Uterus (tissue), 4 donors: ENCODE measurements at places on chromosomes 5 and 9. TPM values are rescaled to one million over a fixed set of nuclear protein-coding genes. Genes with fewer than 3 reads are reported as not detected.

The FRMD3 gene
- total RNA-seq, result 3.9 TPM

The FAM163B gene
- total RNA-seq, result not detected

The KCNV2 gene
- not detected for total RNA-seq

The SYK gene
- 22.2 TPM for total RNA-seq

The FOXD4L3 gene
- not detected for total RNA-seq

The SLC6A7 gene
- not detected for total RNA-seq

The PCDHB5 gene
- total RNA-seq, result 13.6 TPM

The FANCG gene
- 29.1 TPM for total RNA-seq

The GPR21 gene
- 1.5 TPM for total RNA-seq

- DNase-seq, result no peak
These were observed 86.0 kb downstream of the UHRF2 start for GRCh38 chr9:6498982-6499381.

GRCh38 chr9:30775236-30775635 lies 1609.2 kb upstream of the ACO1 start:
- DNase-seq, result no peak

GRCh38 chr5:35835796-35836742 lies 20.6 kb upstream of the IL7R start:
- no peak for DNase-seq

DNA sequence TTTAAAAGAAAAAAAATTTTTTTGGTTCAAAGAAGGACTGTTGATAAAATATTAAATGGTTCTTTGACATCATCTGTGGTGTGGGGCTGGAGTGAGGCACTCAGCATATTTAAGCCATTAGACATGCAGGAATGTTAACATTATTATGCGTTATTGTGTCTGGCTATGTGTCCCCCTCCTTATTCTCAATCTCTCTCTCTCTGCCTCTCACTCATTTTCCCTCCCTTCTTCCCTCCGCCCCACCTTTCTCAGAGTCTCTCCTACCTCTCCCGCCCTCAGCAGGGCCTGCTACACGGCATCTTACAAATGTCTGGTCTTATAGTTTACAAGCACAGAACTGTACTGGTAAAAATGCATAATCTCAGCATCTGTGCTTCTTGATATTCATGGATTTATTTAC lies 287.8 kb upstream of the TMEM161B start:
- DNase-seq, result no peak

DNA sequence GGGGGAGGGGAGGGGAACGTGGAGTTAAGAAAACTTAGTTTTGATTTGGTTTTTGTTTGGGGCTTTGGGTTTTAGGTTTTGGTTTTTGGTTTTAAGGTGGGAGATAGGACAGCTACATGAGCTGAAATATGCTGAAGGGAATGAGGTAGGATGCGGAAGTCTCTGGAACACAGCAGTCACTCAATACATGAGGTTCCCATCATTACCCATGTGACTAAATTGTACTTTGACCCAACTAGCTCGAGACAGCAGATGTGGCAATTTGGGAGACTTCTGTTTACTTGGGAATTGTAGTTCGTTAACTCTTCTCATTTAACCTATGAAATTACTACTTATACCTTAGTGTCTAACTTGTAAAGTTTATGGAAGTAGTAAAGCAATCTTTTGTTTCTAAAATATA lies 124.2 kb downstream of the TLE1 start:
- no peak for DNase-seq

DNA sequence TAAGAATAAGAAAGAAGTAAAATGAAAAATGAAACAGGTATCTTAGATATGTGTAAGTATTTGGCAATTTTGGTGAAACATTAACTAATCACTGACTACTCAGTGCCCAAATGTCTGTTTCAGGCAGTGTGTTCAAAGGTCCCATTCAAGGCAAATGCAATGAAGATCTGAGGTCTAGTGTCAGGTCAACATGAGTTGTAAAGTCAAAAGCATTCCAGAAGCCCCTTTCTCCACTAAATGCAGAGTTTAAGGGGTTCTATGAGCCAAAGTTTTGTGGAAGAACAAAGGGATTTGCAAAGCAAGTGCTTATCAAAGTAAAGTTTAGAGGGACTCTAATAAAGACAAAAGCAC lies 71.0 kb upstream of the GPBP1 start:
- no peak for DNase-seq

DNA sequence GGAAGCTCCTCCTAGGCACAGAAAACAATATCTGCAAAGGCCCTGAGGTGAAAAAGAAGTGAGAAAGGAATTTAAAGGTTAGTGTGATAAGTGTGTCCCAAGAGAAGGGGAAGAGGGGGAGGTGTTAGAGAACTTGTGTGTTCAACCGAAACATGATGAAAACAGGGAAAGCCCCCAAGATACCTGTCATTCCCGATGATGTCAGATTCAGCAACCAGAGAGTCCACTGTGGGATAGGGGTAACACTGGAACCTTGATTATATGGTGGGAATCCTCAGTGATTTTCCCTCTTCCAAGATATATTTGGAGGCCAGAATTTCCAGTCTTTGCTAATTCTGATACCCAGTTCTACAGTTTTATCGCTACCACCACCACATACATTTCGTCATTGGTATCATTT lies 15.5 kb upstream of the BNC2 start:
- DNase-seq, result no peak

DNA sequence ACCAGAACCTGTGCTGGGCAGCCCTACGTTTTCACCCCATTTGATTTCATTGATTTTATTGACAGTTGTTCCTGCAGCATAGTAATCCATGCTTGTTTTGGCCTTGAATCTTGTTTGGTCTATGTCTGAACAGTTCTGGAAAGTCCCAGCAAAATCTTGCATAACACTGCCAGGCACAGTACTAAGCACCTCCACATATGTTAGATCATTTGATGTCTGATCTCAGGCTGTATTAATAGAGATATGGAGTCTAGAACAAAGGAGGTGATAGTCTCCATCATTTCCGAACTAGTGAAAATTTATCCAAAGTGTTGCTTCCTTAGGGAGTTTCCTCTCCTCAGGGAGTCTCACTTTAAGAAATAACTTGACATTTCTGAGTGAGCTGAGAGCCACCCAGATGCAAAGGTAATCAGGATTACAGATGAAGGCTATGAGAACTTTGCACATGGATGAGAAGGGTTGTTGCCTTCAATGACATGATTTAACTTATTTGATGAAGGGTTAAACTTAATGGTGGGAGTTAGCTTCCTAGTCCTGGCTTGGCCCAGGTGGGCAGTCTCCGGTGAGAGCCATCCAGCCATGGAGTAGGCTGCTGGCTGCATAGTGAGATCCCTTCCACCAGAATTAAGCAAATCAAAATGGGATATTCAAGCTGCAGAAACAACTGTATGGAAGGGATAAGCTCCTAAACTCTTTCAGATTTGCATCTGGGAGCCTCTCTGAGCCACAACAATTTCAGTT lies 173.8 kb upstream of the MVB12B start:
- no peak for DNase-seq

GRCh38 chr5:136028782-136029742 lies at the start of gene TGFBI:
Gene TGFBI (plus strand): TSS chr5:136028988. CDS start chr5:136029056, 68 bp downstream.
- peak; percentile 70 for DNase-seq

DNA sequence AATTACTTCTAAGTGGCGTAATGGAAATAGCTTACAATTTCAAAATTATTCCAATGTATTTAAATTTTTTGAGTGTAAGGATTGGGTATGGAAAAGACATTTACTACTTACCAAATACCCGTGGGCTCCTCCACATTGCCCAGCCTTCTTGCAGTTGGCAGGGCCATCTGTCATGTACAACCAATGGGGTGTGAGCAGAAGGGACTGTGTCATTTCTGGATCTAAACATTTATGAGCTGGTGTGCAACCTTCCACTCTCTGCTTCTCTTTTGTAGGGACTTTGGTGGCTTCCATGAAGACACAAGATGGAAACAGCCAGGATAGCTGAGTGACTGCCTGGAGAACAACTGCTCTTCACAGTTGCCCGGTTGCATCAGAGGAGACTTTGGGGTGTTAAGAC lies 40.8 kb downstream of the FRMD3 start:
- DNase-seq, result no peak

GRCh38 chr9:25396828-25397227 lies 281.4 kb downstream of the TUSC1 start:
- no peak for DNase-seq

DNA sequence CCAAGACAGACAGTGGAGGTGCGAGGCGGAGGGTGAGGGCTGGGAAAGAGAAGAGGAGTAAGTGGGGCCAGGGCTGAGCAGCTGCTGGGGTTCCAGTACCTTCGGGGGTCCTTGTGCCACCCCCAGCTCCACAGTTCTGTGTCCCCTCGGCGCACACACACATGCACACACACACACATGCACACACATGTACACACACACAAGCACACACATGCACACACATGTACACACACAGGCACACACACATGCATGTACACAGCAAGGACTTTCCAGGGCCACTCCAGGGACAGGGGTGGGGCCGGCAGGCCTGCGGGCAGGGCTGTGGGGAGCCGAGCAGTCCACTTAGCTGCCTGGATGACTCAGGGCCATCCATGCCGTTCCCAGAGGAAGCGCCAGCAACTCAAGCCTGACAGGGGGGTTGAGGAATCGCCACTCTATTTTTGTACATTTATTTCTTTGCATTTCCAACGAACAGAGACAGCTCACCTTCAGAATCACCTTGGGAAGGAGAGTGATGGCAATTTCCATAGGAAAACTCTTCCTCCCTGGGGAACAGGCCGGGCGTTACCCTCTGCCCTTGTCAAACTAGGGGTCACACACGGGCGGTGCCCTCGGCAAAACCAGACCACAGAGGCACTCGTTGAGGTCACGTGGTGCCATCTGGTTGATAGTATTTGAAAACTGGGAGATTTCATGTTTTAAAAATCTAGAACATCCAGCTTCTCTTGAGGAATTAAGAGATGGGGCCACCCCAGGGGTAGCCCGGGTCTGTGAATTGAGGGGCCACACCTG lies 135.7 kb downstream of the ADAMTS2 start:
- no peak for DNase-seq

- DNase-seq, result no peak
These were observed 489.4 kb downstream of the ZNF608 start for GRCh38 chr5:124257048-124257447.

DNA sequence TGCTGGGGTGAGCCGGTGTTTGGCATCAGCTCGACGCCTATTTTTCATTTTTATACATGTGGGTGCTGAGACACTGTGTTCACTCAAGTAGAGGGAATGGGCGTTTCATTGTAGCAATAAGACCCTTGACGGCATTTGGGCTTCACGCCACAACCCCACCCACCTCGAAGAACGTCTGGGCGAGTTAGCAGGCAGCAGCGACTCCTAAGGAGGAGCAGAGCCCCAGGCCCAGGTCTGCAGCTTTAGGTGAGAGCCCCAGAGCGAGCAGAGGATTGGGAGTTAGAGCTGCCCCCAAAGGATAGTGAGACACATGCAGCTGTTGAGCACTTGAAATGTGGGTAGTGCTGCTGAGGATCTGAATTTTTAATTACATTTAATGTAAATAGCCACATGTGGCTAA lies 1.6 kb upstream of the ZFP62 start:
- DNase-seq, result no peak

- DNase-seq, result no peak
These were observed 26.2 kb upstream of the ACOT12 start for GRCh38 chr5:81420039-81420667.

DNA sequence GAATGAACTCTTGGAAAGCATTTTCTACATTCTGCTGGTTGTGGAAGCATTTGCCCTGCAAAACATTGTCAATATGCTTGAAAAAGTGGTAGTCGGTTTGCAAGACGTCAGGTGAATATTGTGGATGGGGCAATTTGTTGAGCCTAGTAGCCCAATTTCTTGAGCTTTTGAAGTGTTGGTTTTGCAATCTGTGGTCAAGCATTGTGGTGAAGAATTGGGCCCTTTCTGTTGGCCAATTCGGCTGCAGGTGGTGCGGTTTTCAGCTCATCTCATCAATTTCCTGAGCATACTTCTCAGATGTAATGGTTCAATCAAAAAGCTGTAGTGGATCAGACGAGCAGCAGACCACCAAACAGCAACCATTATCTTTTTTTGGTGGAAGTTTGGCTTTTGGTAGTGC lies 426.8 kb upstream of the CDH9 start:
- no peak for DNase-seq

DNA sequence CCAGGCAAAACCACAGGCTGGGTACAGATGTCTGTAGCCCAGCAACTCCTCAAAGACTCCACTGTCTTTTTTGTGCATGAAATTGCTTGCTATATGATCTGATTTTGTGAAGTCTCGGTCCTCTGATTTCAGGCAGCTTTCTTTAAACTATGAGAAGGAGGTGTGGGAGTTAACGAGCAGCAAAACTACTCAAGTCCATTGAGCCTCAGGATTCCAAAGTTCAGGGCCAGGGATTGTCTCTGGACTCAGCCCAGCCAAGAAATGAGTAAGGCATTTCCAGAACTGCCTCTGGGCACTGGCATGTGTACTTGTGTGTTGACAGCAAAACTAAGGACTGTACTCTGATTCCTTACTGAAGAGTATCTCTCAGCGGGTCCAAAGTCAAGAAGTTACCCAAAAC lies 53.4 kb upstream of the GLIS3 start:
- DNase-seq, result no peak

DNA sequence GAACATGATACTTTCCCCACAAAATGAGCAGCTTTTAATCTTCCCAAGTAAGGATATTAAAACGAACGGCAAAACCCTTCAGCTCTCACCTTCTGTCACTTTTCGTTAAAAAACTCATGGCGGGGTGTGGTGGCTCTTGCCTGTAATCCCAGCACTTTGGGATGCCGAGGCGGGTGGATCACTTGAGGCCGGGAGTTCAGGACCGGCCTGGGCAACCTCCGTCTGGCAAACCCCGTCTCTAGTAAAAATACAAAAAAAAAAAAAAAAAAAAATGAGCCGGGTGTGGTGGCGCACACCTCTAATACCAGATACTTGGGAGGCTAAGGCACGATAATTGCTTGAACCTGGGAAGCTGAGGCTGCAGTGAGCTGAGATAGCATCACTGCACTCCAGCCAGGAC lies 902 bp downstream of the TMED9 start:
- DNase-seq, result no peak

DNA sequence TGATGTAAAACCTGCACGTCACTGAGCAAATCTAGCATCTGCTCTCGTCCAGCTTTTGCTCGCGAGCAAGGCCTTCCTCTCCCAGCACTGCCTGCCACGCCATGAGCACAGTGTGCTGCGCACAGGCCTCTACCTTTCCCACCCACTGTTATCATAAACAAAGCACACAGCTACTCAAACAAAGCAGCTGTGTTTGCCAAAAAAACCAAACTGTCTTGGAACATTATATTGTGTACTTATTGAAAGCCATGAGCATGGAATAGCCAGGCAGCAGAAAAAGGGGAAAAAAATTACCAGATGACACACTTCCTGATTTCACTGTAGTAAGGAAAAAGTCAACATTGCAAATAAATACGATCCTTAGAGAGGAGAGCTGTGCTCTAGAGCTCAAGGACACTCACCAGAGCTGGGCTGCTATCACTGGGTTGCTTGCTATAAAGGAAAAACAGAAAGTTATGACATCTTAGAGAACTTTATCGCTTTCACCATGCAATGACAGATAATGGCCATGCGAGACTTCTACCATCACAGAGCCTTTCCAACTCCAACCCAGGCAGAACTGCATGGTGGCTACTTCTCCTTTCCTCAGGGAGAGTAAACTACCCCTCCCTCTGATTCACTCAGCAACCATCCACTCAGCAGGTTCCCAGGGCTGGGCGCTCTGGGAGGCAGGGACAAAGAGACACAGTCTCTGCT lies 69.6 kb downstream of the EPB41L4B start:
- no peak for DNase-seq
